ENCODE measurements at places on chromosomes 7 and 10.

GRCh38 chr7:117485118-117485620 is 5.3 kb downstream of the CFTR start:
- no peak overlapping the region for H3K4me3 ChIP-seq
- H3K27me3 ChIP-seq = peaks cover 35% of the 10 kb centered on the region
- H3K27ac ChIP-seq = no peak overlapping the region
- no peaks in the 10 kb centered on the region for H3K36me3 ChIP-seq
- peaks cover under 1% of the 10 kb centered on the region for H3K4me1 ChIP-seq

GRCh38 chr10:33725430-33725829 is 391.0 kb upstream of the NRP1 start:
- no peak overlapping the region for H3K27ac ChIP-seq
- H3K4me1 ChIP-seq = peaks cover 23% of the 10 kb centered on the region
- no peak for DNase-seq
- H3K4me3 ChIP-seq = no peak overlapping the region
- H3K27me3 ChIP-seq = no peaks in the 10 kb centered on the region
- no peaks in the 10 kb centered on the region for H3K36me3 ChIP-seq

GRCh38 chr7:99835189-99835588 is 7.4 kb downstream of the CYP3A43 start:
- H3K27ac ChIP-seq = no peak overlapping the region
- H3K4me3 ChIP-seq = no peak overlapping the region
- no peaks in the 10 kb centered on the region for H3K36me3 ChIP-seq
- H3K27me3 ChIP-seq = no peaks in the 10 kb centered on the region
- no peak for DNase-seq

- DNase-seq = no peak
- no peaks in the 10 kb centered on the region for H3K36me3 ChIP-seq
- H3K27ac ChIP-seq = no peak overlapping the region
- H3K4me3 ChIP-seq = no peak overlapping the region
- no peaks in the 10 kb centered on the region for H3K4me1 ChIP-seq
Observed at GRCh38 chr7:148515728-148516695, 74.6 kb upstream of the C7orf33 start.

- peak overlapping the region; percentile 56 for H3K4me3 ChIP-seq
- H3K27me3 ChIP-seq = no peaks in the 10 kb centered on the region
- no peaks in the 10 kb centered on the region for H3K36me3 ChIP-seq
- peak; percentile 69 for DNase-seq
- H3K4me1 ChIP-seq = peaks cover 21% of the 10 kb centered on the region
Observed at GRCh38 chr7:100835903-100836811, 8.8 kb upstream of the EPHB4 start.

- H3K4me3 ChIP-seq = no peak overlapping the region
- no peaks in the 10 kb centered on the region for H3K27me3 ChIP-seq
- no peak for DNase-seq
- no peaks in the 10 kb centered on the region for H3K36me3 ChIP-seq
- no peak overlapping the region for H3K27ac ChIP-seq
Observed at GRCh38 chr7:158609313-158609974, 21.8 kb upstream of the PTPRN2 start.

DNA sequence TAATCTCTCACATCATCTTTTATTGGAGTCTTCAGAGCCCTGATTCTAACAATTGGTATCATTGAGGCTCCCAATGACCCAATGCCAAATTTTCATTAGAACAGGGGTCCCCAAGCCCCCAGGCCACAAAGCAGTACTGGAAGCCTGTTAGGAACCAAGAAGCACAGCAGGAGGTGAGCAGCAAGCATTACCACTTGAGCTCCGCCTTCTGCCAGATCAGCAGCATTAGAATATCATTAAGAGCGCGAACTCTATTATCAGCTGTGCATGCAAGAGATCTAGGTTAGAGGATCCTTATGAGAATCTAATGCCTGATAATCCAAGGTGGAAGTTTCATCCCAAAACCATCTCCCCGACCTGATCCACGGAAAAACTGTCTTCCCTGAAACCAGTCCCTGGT is 23.1 kb downstream of the KIF5B start:
- no peak overlapping the region for H3K4me3 ChIP-seq
- no peak for DNase-seq
- H3K27me3 ChIP-seq = no peaks in the 10 kb centered on the region
- H3K27ac ChIP-seq = no peak overlapping the region
- no peaks in the 10 kb centered on the region for H3K4me1 ChIP-seq
- H3K36me3 ChIP-seq = peaks cover 100% of the 10 kb centered on the region

GRCh38 chr7:40331915-40332314 is 197.1 kb downstream of the SUGCT start:
- no peak overlapping the region for H3K4me3 ChIP-seq
- H3K36me3 ChIP-seq = no peaks in the 10 kb centered on the region
- no peak overlapping the region for H3K27ac ChIP-seq
- no peaks in the 10 kb centered on the region for H3K4me1 ChIP-seq

DNA sequence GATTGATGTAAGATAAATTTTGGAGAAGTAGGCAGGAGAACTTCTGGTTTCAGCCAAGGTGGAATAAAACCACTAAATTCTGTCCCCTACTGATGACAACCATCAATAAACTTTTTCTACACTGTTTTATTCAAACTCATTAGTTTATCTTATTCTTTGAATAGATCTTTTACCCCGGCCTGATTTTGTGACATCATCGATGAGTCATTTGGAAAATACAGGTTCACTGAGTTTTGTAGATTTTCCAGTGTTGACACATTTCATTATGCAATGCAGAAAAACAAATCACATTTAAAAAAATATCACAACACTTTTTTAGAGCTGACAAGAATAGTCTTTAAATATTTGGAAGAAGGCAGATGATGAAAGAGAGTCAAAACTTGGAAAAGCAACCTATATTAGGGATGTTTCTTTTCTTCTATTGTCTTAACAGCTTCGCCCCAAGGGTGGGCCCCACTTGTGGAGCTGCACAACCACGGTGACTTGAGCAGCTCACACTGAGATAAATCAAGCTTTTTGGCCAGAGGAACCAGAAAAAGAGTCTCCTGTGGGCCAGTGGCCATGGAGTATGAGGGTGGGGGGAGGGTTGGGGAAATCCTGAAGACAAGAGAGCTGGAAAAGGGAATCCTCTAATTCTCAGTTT is 112.8 kb downstream of the PTEN start:
- H3K4me3 ChIP-seq = no peak overlapping the region
- no peaks in the 10 kb centered on the region for H3K36me3 ChIP-seq
- no peak for DNase-seq

DNA sequence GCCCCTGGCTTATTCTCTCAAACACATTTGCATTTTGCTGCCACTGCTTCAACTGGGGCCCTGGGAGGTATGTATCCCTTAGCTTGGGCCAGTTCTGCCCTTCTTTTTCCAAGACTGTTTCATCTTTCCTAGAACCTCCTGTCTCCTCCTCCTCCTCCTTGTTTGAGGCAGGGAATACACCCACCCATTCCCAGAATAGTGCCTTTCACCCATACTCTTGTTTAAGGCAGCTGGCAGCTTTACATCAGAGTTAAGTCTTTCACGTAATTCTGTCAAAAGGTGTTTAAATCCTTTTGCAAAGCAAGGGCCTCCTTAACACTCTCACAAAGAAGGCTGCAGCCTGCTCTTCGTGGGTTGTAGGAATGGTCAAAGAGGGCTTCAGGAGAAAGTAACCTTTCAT is 150.9 kb upstream of the AGK start:
- H3K36me3 ChIP-seq = no peaks in the 10 kb centered on the region
- H3K4me3 ChIP-seq = no peak overlapping the region
- no peak for DNase-seq
- H3K27me3 ChIP-seq = no peaks in the 10 kb centered on the region

GRCh38 chr7:45610019-45610418 is 35.9 kb downstream of the ADCY1 start:
- H3K4me1 ChIP-seq = no peaks in the 10 kb centered on the region
- no peak overlapping the region for H3K27ac ChIP-seq
- H3K4me3 ChIP-seq = no peak overlapping the region
- H3K36me3 ChIP-seq = no peaks in the 10 kb centered on the region

GRCh38 chr7:117021366-117021765 is 68.1 kb downstream of the ST7 start:
- H3K36me3 ChIP-seq = no peaks in the 10 kb centered on the region
- H3K4me1 ChIP-seq = peaks cover 31% of the 10 kb centered on the region
- no peak overlapping the region for H3K27ac ChIP-seq
- no peak overlapping the region for H3K4me3 ChIP-seq

GRCh38 chr7:98875501-98875900 is 2.8 kb upstream of the TRRAP start:
- DNase-seq = no peak
- H3K27ac ChIP-seq = no peak overlapping the region
- H3K27me3 ChIP-seq = peaks cover 17% of the 10 kb centered on the region
- no peak overlapping the region for H3K4me3 ChIP-seq
- H3K4me1 ChIP-seq = peaks cover 14% of the 10 kb centered on the region

DNA sequence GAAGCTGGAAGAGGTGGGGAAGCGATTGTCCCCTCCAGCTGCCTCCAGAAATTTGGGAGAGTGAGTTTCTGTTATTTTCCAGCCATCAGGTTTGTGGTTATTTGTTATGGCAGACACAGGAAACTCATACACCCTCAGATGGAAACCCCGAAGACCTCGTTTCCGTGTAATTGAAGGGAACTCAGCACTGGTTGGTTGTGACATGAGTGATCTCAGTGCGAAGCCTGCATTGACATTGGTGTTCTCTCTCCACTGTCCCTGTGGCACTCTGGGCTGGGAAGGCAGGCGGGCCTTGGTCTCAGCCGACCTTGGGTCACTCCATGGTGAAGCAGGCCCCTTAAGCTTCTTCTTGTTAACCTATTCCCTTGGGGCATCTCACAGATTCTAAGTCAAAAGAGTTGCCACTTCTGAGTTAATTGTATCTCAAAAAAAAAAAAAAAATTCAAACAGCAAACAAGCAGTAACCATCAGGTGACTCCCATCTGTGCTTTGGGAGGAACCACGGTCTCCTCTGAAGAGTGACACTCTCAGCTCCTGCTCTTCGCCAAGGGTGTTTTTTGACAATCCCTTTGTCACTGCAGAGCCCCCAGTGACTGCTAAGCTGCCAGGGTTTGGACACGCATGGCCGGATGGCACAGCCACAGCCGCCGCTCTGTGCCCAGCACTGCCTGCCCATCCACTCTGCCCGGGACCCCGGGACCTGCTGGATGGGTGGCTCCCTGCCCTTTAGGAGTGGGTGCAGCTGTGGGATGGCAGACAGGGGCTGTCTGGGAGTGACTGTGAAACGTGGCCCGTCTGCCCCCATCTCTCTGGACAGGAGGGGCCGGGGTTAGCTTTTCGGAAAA is 233.6 kb downstream of the PRPF18 start:
- H3K4me1 ChIP-seq = peaks cover 49% of the 10 kb centered on the region
- no peak for DNase-seq
- H3K27me3 ChIP-seq = no peaks in the 10 kb centered on the region

- no peak for DNase-seq
- H3K36me3 ChIP-seq = no peaks in the 10 kb centered on the region
- no peaks in the 10 kb centered on the region for H3K27me3 ChIP-seq
- peaks cover 21% of the 10 kb centered on the region for H3K4me1 ChIP-seq
- no peak overlapping the region for H3K4me3 ChIP-seq
Observed at GRCh38 chr7:28675429-28675828, 263.1 kb downstream of the CREB5 start.

GRCh38 chr10:78053211-78053868 is 19.7 kb downstream of the RPS24 start:
- no peak for DNase-seq
- no peaks in the 10 kb centered on the region for H3K27me3 ChIP-seq
- H3K4me3 ChIP-seq = no peak overlapping the region
- no peaks in the 10 kb centered on the region for H3K4me1 ChIP-seq

- H3K4me3 ChIP-seq = no peak overlapping the region
- H3K4me1 ChIP-seq = peaks cover 3% of the 10 kb centered on the region
- H3K27me3 ChIP-seq = no peaks in the 10 kb centered on the region
- H3K27ac ChIP-seq = no peak overlapping the region
Observed at GRCh38 chr10:132195366-132196075, 8.8 kb downstream of the DPYSL4 start.

DNA sequence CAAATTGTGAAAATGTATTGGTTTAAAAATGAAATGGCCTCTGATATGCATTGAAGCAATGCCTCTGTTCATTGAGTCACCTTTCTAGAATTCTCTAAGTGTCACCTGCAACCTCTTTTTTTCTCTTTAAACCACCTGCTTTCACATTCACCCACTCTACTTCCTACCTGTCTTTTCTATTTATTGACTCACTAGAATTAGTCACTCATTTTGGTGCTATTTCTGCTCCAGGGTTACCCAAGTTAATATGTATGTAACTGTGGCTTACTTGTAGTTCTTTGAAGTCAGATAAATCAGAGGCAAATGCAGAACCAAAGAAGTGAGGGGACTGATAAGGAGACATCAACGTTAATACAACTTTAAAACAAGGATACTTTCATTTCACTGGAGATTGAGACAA is 674.7 kb downstream of the CCSER2 start:
- DNase-seq = no peak
- no peak overlapping the region for H3K4me3 ChIP-seq
- H3K36me3 ChIP-seq = no peaks in the 10 kb centered on the region
- H3K27me3 ChIP-seq = no peaks in the 10 kb centered on the region

DNA sequence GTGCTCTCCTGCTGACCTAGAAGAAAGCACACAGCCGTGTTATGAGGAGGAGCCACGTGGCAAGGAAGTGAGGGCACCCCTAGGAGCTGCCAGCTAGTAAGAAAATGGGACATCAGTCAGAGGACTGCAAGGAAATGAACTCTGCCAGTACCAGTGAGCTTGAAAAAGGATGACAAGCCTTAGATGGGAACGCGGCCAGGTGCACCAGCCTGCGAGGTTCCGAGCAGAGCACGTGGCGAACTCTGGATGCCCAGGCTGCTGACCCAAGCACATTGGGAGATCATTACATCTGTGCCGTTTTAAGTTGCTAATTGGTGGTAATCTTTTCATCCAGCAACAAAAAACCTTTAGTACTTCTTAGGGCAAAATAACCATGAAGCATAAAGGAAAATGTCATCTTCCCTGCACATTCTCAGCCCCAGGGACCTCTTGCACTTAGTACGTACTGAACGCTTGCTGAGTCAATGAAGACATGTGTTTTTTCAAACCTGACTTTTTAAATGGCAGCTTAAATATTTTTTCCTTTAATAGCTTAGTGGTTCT is 69.4 kb downstream of the AMZ1 start:
- H3K4me1 ChIP-seq = peaks cover 53% of the 10 kb centered on the region
- no peaks in the 10 kb centered on the region for H3K36me3 ChIP-seq
- DNase-seq = peak; percentile 50
- peak overlapping the region; percentile 68 for H3K27ac ChIP-seq

GRCh38 chr7:128067983-128068382 is 36.7 kb upstream of the LRRC4 start:
- no peak for DNase-seq
- no peak overlapping the region for H3K4me3 ChIP-seq
- H3K27ac ChIP-seq = no peak overlapping the region

GRCh38 chr10:70549962-70550458 is 52.5 kb downstream of the PRF1 start:
- no peak overlapping the region for H3K27ac ChIP-seq
- no peaks in the 10 kb centered on the region for H3K36me3 ChIP-seq
- DNase-seq = peak; percentile 62
- H3K4me1 ChIP-seq = peaks cover 13% of the 10 kb centered on the region
- no peak overlapping the region for H3K4me3 ChIP-seq

- H3K4me3 ChIP-seq = no peak overlapping the region
- peaks cover 26% of the 10 kb centered on the region for H3K4me1 ChIP-seq
- H3K27ac ChIP-seq = no peak overlapping the region
- no peaks in the 10 kb centered on the region for H3K27me3 ChIP-seq
- H3K36me3 ChIP-seq = no peaks in the 10 kb centered on the region
- DNase-seq = no peak
Observed at GRCh38 chr10:114353383-114353782, 50.9 kb downstream of the AFAP1L2 start.

GRCh38 chr10:107899075-107899474 is 734.6 kb upstream of the SORCS1 start:
- no peaks in the 10 kb centered on the region for H3K4me1 ChIP-seq
- H3K27me3 ChIP-seq = no peaks in the 10 kb centered on the region
- no peak overlapping the region for H3K4me3 ChIP-seq
- no peaks in the 10 kb centered on the region for H3K36me3 ChIP-seq
- DNase-seq = no peak
